ENCODE measurements at places on chromosomes 6 and 20. TPM values are rescaled to one million over a fixed set of nuclear protein-coding genes. Genes with fewer than 3 reads are reported as not detected.

DNA sequence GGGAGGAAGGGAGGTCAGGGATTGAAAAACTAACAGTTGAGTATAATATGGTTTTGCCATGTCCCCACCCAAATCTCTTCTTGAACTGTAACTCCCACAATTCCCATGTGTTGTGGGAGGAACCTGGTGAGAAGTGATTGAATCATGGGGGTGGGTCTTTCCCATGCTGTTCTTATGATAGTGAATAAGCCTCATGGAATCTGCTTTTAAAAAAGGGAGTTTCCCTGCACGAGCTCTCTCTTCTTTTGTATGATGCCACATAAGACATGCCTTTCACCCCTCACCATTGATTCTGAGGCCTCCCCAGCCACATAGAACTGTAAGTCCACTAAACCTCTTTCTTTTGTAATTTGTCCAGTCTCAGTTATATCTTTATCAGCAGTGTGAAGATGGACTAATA is 833.4 kb upstream of the MAP3K7 start:
- DNase-seq = no peak

The PLAGL1 gene
- total RNA-seq = 6.1 TPM

DNA sequence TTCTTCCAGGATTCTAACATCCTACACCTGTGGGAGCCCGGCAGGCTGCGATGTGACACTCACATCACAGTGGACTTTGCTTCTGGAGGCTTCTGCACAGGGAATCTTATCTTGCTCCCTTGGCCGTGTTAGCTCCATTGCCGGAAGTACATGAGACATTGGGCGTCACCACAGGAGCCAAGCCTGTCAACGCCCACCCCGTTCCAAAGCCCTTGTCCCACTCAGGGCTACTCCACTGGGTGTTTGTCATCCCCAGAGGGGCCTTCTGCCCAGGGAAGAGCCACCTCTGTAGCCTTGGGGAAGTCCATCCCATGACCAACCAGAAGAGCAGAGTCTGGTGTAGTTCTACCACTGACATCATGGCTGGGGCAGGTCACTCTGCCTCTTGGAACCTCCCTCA is 1.7 kb downstream of the RAB44 start:
- no peak for DNase-seq

GRCh38 chr6:24274441-24275083 is 83.3 kb downstream of the DCDC2 start:
- DNase-seq = no peak

GRCh38 chr20:52365688-52366087 is 174.1 kb upstream of the ZFP64 start:
- no peak for DNase-seq

The SLX4IP gene
- 8.2 TPM for total RNA-seq

DNA sequence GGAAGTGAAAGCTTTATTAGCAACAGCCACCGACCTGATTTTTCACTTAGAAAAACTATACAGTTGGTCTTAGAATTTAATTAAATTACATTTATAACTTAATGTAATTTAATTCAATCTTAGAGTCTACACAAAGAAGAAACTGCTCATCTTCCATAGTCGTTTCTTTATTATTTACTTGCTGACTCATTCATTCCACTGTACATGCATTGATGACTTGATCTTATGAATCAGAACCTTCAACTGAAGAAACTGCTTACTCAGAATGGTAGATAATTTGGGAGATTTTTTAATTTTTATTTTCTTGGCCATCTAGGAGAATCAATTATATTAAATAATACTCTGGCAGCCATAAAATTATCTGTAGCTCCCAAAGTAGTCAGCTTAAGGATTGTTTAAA is 1021.6 kb upstream of the FLRT3 start:
- DNase-seq = no peak

DNA sequence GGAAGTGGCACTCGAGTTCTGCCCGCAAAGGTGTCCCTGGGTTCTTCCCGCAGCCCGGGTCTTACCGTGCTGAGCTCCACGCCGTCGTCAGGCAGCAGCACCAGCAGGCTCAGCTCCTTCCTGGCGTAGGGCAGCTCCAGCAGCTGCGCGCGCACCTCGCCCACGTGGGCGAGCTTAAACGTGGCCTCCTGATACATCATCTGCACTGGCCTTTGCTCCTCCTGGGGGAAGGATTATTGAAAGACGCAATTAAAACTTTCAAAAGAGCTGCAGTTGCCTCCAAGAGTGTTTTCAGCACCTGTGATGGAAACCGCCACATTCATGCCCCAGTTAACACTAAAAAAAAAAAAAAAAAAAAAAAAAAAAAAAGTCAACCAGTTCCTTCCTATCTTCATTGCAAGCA is 11.3 kb downstream of the SERPINB9 start:
- no peak for DNase-seq

All from frontal cortex (tissue), 4 donors.